Activated CD4-positive, alpha-beta memory T cell treated with anti-CD3 and anti-CD28 coated beads, Interleukin-2, amount 10 ng/mL, durations not matched to agents 7 days and 5 days (primary cell): ENCODE measurements at places on chromosomes 13 and 19.

DNA sequence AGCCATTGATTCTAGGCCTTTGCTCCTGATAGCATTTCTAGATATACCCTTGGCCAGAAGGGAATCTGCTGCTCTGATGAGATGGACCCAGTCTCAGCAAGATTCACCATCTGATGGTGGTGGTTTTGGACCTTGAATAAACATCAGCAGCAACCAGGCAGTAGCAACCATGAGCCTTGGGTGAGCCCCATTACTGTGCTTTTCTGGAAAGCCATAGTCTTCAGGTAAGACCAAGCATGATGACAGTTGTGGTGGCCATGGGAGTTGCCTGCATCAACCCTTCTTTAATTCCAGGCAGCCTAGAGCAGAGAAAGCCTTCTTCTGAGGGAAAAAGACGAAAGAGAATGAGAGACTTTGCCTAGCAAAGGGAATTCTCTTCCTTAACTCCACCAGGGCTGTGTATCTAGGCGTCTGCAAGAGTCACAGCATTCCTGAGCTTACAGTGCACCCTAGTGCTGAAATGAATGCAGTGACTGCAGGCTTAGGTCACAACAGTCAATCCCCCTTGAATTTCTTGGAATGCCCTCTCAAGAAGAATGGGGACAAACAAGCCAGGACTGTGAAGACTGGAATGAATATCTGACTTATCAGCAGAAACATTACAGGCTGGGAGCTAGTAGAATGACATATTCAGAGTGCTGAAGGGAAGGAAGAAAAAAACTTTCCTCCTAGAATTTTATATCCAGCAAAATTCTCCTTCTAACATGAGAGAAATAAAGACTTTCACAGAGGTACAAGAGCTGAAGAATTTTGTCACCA, 942.4 kb upstream of the PCDH20 start:
- H3K4me3 ChIP-seq, result no peak overlapping the region
- H3K36me3 ChIP-seq, result no peaks in the 10 kb centered on the region
- H3K27me3 ChIP-seq, result no peaks in the 10 kb centered on the region
- DNase-seq, result no peak

- H3K27ac ChIP-seq, result no peak overlapping the region
- no peak for DNase-seq
- H3K4me3 ChIP-seq, result no peak overlapping the region
- no peaks in the 10 kb centered on the region for H3K36me3 ChIP-seq
Observed at GRCh38 chr13:89490661-89491060, 1819.5 kb downstream of the SLITRK5 start.

GRCh38 chr19:46785054-46785979, 3.1 kb downstream of the SLC1A5 start:
- H3K27ac ChIP-seq, result peak overlapping the region; percentile 98
- H3K36me3 ChIP-seq, result peaks cover 65% of the 10 kb centered on the region

DNA sequence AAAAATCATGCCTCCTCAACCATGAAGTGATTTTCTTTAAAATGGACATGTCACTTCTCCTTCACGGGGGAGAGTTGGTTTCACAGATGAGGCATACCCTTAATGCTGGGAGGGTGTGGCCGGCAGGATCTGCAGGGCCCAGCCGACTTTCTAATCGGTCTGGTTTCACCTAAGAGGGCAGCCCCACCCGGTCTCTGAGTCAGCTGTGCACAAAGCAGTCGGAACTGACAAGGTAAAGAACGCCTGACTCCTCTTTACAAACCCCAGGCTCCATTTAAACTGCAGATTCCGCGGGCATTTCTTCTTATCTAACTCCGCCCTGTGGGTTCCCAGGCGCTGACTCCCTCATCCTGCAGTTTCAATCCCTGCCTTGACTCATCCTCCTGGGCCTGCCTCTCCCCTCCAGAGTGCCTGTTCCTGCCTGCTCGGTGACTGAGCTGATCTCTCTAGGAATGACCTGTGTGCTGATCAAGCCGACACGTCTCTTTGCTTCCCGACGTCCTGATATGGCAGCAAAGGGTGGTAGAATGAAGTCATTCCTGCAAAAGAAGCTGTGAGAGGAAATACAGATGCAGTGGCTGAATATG, 63.4 kb downstream of the EFNB2 start:
- H3K27ac ChIP-seq, result no peak overlapping the region
- no peaks in the 10 kb centered on the region for H3K27me3 ChIP-seq
- no peak for DNase-seq
- H3K4me1 ChIP-seq, result no peaks in the 10 kb centered on the region
